ENCODE measurements at places on chromosomes 2 and 18.

GRCh38 chr2:178947006-178947405 is 102.9 kb downstream of the CCDC141 start:
- no peak for DNase-seq

GRCh38 chr18:71194438-71194837 is 905.6 kb downstream of the SOCS6 start:
- DNase-seq = no peak

GRCh38 chr2:150387586-150388288 is 99.7 kb downstream of the RND3 start:
- no peak for DNase-seq

- DNase-seq = no peak
Measured at GRCh38 chr18:64806232-64806631, 657.3 kb upstream of the LINC00305 start.

DNA sequence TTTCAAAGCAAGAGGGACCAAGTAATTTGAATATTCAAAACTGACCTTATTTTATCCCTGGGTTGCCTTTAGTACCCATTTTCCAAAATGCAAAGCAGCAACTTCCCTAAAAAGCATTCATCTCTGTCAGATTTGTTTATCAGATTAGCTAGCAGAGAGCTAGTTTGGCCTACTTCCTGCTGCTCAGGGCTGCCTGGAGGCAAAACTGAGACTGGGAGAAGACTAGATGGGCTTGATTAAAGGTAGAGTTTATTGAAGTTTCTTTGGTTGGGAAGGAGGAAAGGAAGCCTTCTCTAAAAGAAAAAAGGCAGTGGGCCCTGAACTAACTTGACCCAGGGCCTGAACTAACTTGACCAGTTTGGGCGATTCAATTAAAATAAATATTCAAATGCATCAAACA is 426.1 kb upstream of the FAM98A start:
- DNase-seq = no peak

Data from Kasumi-1 (cell line).